Fibroblast of pulmonary artery (primary cell): ENCODE measurements at places on chromosomes 6 and 20.

DNA sequence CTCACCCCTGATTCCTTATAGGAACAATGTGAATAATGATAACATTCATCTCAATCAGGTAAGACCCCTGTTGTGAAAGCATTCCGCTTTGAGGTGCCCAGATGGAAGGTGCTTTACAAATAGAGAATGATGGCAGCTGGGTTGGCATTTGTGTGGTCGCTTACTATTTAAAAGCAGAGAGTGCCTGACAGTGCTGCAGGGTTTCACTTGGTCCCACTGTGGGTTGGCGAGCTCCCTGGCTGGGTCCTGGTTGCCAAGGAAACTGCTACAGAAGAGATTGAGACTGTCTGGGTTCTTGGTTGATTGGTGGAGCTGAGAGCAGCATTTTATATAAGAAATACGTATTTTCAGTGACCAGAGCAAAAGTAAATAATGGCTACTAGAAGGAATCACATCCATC lies 207.2 kb upstream of the KCNQ5 start:
- no peak for DNase-seq

DNA sequence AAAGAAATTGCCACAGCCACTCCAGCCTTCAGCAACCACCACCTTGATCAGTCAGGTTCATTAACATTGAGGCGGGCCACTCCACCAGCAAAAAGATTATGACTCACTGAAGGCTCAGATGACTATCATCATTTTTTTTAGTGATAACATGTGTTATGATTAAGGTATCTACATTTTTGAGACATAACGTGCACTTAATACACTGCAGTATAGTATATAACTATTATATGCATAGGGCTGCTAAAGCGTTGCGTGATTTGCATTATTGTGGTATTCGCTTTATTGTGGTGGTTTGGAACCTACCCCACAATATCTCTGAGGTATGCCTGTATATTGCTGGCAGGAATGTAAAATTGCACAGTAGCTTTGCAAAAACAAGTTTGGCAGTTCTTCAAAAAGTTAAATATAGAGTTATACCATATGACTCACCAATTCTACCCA lies 6.8 kb upstream of the RIPK1 start:
- peak; percentile 86 for DNase-seq

DNA sequence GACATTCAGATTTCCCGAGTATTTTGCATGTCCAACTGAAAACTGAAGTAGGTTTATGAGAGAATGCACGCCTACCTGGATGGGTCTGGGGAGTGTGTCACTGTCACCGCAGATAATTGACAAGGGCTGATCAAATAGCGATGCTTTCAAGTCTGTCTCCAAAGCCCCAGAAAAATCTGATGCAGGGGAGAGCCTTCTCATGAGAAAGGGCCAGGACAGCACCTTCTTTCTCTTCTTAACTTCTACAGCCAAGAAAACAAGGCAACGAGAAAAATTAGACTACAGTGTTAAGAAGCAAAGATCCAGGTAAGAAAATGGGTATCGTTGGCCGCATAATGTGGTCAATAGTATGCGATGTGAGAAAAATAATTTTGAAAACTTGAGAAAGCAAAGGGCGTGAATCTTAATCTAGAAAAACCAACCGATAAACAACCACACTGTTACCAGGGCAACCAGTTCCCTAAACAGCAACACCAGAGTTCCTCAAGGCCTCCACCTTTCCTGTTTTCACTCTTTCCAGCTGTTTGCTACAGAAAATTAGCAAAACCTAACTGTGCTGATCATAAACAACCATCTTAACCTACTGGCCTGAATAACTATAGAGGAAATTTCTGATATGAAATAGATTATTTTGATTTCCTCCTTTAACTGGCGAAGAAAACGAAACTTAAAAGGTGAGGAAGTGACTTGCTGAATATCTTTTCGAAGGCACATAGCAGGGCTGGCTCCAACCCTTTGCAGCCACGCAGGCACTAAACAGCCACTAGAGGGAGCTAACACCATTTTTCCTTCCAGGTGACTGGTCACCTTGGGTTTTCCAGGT lies 2.6 kb downstream of the TAGAP start:
- DNase-seq, result peak; percentile 66

GRCh38 chr20:52457826-52458225 lies 266.2 kb upstream of the ZFP64 start:
- no peak for DNase-seq

DNA sequence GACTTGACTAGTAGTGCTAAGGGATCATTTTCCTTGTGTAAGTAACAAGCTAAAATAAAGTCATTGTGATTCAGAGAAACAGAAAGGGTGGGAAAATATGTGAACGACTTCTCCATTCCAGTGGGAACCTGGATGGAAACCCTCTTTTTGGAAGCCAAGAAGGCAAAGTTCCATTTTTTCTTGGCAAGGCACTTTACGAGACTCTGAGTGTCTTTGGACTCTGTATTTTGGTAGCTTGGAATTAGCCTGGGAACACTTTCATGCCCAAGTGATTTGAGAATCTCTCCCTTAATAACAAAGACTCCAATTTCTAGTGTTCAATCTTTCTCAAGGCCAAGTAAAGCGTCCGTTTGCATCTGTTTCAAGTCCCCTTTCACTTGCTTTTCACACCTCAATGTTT lies 100.5 kb upstream of the SASH1 start:
- no peak for DNase-seq

DNA sequence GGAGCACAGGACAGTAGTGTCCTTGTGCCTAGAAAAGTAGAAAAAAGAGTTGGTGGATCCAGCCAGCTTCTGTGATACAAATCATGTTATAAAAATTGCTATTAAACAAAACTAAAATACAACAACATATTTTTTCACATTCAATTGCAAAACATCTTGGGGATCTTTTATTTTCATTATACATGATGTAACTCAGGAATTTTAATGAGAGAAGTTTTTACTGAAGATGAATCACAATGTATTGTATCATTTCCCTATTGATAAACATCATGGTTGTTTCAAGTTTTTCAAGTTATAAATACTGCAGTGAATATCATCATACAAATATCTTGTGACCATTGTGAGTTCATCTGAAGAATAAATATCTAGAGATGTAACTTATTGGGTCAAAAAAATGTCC lies 608.0 kb downstream of the PHF3 start:
- DNase-seq, result peak; percentile 14

DNA sequence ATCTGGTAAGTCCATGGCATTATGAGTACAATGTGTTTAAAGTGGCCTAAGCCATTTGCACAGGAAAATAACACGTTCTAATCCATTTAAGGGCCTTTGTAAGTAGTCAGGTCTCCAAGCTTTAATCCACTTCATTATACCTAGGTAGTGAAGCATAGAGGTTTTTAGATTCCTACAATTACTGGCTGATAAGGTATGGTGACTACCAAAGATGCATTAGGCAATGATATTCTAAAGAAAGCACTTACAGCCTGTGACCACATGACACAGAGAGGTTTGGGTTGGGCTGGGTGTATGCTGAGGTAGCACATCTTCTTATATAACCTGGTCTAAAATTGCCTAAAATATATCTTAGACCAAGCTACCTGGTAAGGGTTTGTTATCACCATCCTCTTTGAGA lies 504.4 kb downstream of the TFAP2B start:
- DNase-seq, result no peak

DNA sequence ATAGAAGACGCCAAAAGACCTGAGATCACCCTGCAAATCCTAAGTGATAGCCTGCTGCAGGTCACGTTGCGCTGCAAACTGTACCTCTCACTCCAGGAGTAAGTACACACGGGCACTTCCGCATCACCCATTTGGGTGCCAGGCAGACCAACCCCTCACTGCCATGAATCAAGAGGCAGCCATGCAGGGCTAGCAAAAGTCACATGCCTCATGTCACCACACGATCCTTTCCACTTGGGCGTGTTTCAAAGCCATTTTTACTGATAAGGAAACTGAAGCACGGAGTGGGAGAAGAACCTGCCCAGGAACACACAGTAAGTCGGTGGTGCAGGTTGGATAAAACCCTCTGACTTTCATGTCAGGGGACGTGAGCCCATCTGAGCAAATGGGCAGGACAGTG lies 37.0 kb downstream of the BPIFB1 start:
- no peak for DNase-seq

DNA sequence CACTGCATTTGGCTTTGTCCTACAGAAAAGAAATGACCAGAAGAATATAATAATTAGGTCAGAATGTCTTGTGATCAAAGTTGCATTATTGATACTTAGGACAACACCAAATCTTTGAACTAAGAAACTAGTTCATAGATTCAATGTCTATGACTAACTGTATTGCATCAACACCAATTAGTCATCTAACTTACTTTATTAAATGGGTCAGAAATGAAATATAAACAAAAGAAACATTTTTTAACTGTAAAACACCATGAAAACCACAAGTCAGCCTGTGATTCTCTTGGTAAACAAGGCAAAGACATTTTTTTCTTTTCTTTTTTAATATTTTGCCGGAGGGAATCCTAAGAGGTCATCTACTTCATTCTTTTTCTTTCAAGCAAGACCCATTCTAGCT lies 114.1 kb upstream of the HDDC2 start:
- DNase-seq, result peak; percentile 8

DNA sequence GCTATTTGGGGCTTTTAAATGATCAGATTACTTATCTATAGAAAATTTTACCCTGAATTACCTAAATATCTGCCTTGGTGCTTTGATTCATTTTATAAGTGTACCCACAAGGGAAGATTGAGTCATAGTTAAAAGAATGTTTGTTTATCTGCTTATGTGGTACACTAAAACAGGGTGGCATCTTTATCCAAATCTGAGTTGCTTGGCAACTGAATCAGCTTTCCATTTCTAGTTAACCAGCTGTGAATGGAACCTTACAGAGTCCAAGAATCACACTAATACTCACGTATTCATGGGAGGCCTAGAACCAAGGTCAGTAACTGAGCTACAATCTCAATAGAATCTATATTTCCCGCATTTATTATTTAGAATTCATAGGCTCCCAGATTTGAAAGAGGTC lies 44.0 kb upstream of the CAP2 start:
- DNase-seq, result peak; percentile 6

GRCh38 chr6:13334953-13335352 lies 6.6 kb upstream of the TBC1D7 start:
- DNase-seq, result peak; percentile 81
